ENCODE measurements at places on chromosomes 3 and 15.

GRCh38 chr3:114496021-114496434 lies 202.2 kb downstream of the TIGIT start:
- DNase-seq = no peak

DNA sequence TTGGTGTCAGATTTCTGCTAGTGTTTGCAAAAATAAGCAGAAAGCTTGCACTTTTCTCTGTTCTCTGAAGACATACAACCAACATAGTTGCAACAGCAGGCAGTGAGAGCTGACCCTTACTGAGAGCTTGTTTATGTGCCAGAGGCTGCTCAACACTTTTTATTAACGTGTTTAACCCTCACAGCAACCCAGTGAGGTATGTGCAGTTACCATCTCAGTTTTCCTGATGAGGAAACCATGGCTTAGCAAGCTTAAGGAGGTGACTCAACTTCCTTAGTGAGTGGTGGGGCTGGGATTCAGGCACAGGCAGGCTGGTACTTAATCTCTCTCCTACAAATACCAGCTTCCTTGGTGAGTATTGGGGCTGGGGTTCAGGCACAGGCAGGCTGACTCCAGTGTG lies 158.1 kb upstream of the CTDSPL start:
- DNase-seq = no peak

- peak; percentile 1 for DNase-seq
Measured at GRCh38 chr3:142624341-142625152, 28.4 kb downstream of the PLS1 start.

DNA sequence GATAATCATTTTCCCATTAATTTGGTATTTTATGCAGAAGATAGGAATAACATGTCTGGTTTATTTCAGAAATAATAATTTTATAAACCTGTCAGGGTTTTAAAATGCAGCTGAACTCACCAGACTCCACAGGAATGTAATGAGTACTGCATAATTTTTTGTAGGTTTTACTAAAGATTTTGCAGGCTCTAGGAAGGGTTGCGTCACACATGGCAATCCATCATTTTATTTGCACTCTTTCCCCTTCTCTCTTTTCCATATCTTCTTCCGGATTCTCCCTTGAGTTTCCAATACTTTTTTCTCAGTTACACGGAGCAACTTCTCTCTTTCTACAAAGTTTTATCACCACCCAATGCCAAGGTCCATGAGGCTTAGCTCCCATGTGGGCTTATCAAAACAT lies 234.7 kb downstream of the NFKBIZ start:
- DNase-seq = no peak

DNA sequence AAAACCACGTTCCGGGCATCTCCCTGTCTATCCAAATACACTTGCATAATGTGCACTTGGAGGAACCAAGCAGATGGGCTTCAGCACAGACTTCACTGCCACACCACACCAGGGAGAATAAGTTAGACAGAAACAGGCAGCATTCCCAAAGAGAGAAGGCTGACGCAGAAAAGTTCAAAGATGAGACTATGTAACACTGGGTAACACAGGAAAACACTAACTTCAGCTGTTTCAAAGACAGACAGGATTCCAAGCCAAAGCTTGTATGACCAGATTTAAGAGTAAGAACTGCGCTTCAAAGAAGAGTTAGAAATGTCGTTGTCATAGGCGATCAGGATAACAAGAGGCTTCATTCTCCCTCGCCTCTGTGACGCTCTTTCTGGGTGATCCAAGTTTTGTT lies 19.9 kb downstream of the SLC51A start:
- DNase-seq = no peak

- DNase-seq = no peak
Measured at GRCh38 chr15:49625460-49626036, 4.7 kb downstream of the DTWD1 start.

GRCh38 chr15:60172143-60172542 lies 168.0 kb downstream of the FOXB1 start:
- DNase-seq = no peak

DNA sequence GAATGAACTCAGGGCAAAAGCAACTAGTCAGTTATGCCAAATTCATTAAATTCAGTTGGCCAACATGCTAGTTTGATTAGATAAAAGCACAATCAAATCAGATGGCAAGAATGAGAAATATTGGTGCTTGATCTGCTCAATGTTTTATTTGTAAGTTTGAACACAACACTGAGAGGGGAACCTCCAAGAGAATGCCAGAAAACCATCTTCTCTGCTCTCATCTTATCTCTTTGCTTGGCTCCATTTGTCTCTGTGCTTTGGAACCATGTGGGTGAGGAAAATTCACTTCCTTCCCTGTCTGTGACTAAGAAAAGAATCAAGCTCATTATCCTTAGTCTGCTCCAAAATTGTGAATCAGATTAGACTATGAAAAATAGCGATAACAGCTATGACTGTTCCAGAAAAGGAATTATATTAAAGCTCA lies 43.6 kb upstream of the DCBLD2 start:
- DNase-seq = no peak

- DNase-seq = no peak
Measured at GRCh38 chr3:12916159-12916558, 74.8 kb upstream of the RPL32 start.

GRCh38 chr3:42743204-42743995 lies 29.7 kb downstream of the CCDC13 start:
- DNase-seq = no peak

DNA sequence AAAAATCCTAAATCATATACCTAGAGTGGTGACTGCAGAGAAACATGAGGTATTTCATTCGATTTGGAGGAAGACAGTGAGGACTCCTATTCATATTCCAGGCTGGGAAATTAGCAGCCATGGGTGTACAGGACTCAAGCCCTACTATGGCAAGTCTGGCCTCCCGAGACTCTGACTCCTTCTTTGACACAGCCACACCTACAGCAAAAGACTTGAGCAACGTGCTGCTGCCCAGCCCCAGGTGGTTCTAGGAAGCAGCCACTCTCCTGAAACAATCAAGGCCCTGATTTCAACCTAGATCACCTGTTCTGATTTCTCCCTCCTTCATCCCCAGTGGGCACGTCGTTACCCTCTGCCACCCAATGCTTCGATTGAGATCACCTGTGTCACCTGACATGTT lies 84.0 kb upstream of the ATP11B start:
- DNase-seq = no peak

DNA sequence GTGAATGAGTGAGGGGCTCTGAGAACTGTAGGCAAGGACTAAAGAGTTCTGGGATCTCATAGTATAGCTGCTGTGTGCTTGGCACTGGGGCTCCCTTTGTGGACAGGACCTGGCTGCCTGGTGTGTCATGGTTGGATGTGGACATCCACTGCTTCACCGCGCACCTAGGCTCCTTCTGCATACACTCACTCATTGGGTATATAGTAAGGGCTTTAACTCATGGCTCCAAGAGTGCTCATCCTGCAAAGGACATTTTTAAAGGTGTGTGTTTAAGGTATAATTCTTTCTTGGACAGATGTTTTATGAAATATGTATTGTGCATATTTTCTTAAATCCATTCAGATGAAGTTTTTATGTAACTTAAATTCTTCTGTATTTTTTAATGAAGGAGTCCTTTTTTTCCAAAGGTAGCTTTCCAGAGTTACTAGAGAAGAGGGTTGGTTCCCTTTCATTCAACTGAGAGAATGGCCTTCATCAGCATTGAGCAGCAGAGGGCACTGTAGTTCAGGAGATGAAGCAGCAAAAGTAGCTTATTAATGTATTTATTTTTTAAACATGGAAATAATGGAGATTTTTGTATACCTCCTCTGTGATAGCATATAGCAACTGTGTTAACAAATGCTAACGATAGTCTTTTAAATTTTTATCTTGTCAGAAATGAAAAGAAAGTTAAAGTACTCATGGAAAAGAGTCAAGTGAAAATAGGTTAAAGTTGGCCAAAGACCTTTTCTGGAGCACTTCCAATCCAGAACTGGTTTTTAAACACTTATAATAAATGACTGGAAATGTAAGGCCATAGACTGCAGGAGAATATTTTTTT lies 25.2 kb downstream of the OXNAD1 start:
- DNase-seq = peak; percentile 36

DNA sequence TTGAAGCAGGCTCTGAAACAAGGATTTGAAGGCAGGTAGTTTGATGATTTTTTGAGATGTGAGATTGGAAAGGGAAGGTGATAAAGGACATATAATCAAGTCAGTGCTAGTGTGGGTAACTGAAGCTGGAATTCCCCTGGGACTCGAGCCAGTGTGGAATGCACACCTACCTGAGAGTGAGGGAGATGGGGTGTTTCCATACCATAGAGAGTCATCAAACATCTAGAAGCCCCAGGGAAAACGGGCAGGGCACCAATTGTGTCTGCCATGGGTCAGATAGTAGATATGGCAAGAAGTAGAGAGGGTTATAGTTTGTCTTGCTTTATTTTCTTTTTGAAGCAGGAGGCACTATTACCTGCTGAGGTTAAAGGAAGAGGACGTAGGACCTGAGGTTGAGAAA lies 120.0 kb downstream of the SSR3 start:
- DNase-seq = no peak

- DNase-seq = no peak
Measured at GRCh38 chr3:18153571-18154173, 271.5 kb downstream of the SATB1 start.

DNA sequence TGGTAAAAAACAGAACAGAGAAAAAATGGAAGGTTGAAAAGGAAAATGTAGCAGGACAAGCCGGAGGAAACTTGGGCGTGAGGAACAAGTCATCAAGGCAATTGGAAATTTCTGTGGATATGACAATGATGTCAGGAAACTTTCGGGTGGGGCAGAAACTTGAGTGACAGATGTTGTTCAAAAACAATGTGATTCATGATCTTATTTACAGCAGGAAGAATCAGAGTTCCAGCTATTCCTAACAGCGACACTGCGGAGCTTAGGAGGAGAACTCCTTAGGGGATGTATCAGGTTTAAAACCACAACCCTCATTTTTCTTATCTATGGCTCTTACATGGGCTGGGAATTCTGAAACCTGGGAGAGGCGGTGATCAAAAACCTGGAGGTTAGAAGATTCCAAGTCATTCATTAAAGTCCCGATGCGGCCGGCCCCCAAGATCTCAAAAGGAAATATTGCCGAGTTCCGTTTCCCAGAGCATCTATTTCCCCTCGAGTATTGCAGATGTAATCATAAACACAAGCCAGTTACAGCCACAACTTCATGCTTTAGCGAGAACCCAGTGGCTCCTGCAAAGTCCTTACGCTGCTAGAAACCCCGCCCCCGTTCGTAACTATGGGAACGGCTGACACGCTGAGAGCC lies 659 bp upstream of the ARRDC4 start:
- DNase-seq = no peak

GRCh38 chr3:54168451-54168850 lies 46.1 kb downstream of the CACNA2D3 start:
- no peak for DNase-seq

GRCh38 chr3:187987924-187988323 lies 166.0 kb upstream of the LPP start:
- DNase-seq = no peak

DNA sequence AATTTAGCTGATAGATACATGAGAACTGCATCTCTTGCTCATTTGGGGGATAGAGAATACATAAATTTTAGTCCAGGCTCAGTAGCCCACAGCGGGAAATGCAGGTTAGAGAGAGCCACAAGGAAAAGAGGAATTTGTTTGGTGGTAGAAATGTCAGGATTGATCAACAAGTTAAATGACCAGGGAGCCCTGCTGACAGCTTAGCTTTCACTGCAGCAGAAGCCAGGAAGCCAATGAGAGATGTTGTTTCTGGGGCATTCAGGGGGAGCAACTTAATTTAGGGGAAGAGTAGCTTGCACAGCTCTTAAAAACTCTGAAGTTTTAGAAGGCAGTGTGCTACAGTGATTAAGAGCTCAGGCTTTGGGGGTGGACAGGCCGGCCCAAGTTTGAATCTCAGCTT lies 22.7 kb downstream of the ARHGEF26 start:
- DNase-seq = no peak

DNA sequence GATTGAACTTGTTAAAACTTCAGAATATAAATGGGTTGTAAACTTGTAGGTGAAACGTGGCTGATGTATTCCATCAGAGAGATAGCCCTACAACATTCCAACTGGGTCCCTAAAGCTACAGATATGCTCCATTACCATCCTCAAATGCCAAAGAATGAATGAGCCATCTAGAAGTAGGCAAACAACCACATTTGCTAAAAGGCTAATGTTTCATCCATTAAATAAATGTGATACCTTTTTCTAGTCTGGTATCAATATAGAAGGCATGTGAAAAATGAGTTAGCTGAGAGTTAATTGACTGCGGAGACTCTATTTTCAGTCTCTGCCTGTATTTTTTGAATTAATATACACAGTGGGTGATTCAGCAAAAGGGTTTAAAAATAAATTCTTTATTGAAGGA lies 203.8 kb downstream of the RBMS3 start:
- no peak for DNase-seq

GRCh38 chr15:29970402-29970695 lies 112.4 kb upstream of the GOLGA8J start:
- DNase-seq = no peak

- no peak for DNase-seq
Measured at GRCh38 chr15:65595960-65596359, 15.0 kb downstream of the INTS14 start.

GRCh38 chr3:169158379-169158778 lies 505.1 kb downstream of the MECOM start:
- no peak for DNase-seq

- DNase-seq = no peak
Measured at GRCh38 chr3:72169561-72170472, 384.9 kb upstream of the PROK2 start.

- DNase-seq = peak; percentile 51
Measured at GRCh38 chr3:37862219-37862902, 681 bp downstream of the CTDSPL start.

- no peak for DNase-seq
Measured at GRCh38 chr3:181086011-181086410, 96.5 kb upstream of the DNAJC19 start.

DNA sequence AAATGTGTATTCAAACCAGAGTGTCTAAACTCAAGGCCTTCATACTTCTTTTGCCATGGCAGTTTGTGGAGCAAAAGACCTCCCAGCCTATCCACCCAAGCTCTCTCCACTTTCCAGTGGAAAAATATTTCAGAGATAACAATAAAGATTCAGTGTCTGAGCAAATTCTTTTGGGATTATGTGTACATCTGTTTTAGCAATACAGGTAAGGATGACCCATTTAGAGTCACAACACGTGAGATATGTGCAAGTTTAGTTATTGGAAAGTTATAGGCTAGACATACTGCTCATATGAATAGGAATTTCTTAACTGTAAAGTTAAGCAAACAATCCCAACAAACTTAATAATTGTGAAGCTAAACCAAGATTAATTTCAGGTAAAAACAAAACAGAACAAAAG lies 174.5 kb upstream of the LRIG1 start:
- no peak for DNase-seq

DNA sequence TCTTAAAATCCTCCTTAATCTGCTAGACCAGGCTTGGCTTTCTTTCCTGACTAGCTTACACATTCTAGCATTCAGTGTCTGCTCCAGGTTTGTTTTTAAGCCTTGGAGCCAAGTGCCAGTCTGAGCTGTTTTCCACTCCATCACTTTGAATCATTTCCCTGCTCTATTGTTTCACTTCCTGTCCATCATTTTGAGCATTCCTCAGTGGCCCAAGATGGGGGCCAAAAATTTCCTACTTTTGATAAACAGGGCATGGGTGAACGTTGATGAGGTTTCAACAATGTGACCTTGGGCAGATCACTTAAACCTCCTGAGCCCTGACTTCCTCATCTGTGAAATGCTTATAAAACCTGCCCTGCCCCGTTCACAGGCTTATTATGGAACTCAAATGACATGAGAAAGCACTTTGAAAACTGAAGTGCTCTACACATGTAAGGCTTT lies 4.4 kb downstream of the CYP19A1 start:
- no peak for DNase-seq

Data from right lung (tissue), 10 donors.